ENCODE measurements at places on chromosomes 1 and 21.
A peak's percentile ranks its signal among the peaks of the same experiment; 100 is the strongest.

DNA sequence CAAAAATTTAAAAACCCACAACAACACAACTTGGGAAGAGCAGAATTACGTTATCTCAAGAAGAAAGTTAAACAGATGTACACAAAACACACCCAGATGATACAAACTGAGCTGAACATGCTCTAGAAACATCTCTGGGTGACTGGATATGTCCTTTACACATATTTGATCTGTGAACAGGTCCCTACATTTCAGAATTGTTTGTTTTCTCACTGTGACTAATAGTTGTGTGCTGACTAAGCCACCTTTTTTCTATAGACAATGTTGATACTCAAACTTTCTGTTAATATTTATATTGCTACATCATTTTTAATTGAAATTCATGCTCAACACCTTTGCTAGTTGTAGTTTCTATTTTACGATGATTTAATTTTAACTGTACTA is 1.0 kb upstream of the F11R start:
- peak; percentile 35 for DNase-seq

- DNase-seq: no peak
Measured at GRCh38 chr1:28110555-28110954, 22.1 kb upstream of the EYA3 start.

DNA sequence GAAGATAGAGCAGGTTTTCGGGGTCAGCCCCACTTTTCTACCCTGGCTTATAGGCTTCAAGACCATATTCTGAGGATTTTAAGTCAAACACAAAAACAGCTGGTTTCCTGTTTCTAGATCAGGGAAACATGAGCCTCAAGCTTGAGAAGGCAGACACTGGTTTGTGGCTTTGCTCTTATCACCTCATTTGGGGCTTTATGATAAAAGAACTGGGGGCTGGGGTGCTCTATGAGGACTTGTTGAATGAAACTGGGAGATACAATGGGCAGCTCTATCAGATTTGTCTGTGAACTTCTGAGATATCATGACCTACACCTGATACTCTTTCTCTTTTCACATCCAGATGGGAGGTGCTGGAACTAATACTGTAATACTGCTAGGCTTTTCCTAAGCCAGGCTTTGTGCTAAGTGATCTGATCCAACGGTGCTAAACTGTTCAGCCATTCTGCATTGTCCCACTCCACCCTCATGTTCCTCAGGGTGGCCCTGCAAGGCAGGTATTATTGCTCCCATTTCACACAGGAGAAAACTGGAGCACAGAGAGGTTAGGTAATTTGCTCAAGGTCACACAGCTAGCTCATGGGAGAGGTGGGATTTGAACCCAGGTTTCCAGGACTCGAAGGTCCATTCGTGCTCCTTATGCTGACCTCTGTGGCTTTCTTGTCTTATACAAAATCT is 6.6 kb downstream of the AJAP1 start:
- no peak for DNase-seq

- no peak for DNase-seq
Measured at GRCh38 chr1:28150125-28150780, 26.2 kb downstream of the PTAFR start.

DNA sequence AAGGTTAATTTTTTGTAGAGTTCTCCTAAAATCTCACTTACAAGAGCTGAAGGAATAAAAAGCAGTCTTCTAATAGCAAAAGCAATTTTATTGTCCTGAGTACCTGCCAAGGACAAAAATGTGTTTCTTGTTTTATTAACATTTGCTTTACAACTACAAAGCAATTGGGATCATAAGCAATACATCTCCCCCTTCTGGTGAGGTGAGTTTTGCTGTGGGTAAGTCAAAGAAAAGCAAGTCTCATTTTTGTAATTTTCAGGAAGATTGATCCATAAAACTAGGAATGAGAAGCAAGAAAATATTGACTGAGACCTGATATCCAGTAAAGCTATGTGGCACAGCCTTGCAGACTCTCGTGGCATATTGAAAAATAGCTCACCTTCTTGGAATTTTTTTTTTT is 2162.7 kb downstream of the NCAM2 start:
- DNase-seq: no peak

DNA sequence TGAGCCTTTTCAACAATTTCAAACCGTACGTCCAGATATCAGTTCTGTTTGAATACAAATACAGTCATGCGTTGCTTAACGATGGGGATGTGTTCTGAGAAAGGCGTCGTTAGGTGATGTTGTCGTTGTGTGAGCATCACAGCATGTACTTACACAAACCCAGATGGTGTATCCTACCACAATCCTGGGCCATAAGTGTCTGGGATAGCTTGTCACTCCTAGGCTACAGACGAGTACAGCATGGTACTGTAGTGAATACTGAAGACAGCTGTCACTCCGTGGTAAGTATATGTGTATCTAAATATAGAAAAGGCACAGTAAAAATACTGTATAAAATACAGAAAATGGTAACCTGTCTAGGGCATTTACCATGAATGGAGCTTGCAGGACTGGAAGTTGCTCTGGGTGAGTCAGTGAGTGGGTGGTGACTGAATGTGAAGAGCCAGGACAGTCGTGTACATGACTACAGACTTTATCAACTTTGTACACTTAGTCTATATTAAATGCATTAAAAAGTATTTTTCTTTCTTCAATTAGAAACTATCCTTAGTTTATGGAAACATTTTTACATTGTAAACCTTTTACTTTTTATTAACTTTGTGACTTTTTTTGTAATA is 10.5 kb upstream of the OR2W3 start:
- DNase-seq: no peak

GRCh38 chr1:52532247-52532646 is 20.6 kb downstream of the TUT4 start:
- no peak for DNase-seq

GRCh38 chr1:223008808-223009207 is 134.2 kb downstream of the TLR5 start:
- no peak for DNase-seq

GRCh38 chr1:186193224-186193623 is 181.8 kb downstream of the TPR start:
- DNase-seq: no peak

DNA sequence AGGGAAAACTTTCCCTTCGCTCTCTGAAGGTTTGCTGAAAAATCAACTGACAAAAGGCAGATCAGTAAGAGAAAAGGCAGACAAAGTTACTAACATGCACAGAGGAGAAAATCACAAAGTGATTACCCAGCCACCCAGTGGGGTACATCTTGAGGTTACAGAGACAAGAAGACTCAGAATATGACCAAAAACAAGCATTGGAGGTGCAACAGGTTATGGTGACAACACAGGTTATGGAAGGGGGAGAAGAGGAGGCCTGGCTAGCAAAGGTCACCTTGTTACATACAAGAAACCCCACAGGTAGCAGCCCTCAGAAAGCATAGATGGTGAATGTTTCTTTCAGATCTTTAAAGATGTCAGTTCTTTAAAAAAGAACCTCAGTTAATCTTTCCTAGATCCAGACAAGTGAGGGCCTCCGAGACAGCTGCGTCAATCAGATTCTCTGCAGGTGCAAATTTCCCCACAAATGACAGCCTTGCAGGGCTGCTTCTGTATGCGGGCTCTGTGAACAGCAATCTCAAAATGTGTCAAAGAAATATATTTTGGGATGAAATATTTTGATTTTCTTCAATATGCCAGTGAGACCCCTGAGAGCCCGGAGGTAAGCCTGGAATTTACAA is 207.6 kb upstream of the RAB4A start:
- DNase-seq: no peak

GRCh38 chr1:200877839-200878551 is 5.2 kb downstream of the GPR25 start:
- no peak for DNase-seq

GRCh38 chr1:21090463-21090862 is 86.2 kb downstream of the EIF4G3 start:
- no peak for DNase-seq

DNA sequence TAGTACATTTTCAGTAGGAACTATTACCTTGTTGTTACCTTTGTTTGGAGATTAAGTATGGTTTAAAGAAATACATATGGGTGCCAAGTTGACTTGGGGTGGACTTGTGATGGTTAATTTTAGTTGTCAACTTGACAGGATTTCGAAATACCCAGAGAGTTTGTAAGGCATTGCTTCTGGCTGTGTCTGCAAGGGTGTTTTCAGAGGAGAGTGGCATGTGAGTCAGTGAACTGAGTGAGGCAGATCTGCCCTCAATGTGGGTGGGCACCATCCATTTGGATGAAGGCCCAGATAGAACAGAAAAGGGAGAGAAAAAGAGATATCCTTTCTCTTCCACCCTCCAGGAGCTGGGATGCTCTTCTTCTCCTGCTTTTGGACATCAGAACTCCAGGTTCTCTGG is 315.5 kb downstream of the GPATCH2 start:
- no peak for DNase-seq

- no peak for DNase-seq
Measured at GRCh38 chr1:111758373-111758772, 2.7 kb downstream of the DDX20 start.

DNA sequence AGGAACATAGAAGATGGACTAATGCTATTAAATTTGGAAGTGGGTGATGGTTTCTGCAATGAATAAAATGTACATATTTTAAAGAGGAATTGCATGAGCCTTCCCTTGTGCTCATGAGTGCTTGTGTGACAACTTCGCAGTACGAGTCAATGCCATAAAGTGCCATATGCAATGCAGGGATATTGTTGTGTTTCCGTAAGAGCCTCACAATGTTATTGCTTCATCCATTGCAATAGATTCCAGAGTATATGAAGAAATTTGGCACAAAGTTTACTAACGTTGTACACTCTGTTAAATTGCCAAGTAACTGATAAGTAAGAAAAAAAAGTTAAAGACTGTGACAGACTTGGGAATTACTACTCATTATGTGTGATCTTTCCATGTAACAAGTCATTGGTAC is 22.3 kb downstream of the BTG3 start:
- DNase-seq: no peak

GRCh38 chr1:209621741-209622655 is 30.2 kb downstream of the LAMB3 start:
- DNase-seq: no peak

GRCh38 chr21:32132881-32133280 is 146.0 kb downstream of the MIS18A start:
- DNase-seq: no peak

DNA sequence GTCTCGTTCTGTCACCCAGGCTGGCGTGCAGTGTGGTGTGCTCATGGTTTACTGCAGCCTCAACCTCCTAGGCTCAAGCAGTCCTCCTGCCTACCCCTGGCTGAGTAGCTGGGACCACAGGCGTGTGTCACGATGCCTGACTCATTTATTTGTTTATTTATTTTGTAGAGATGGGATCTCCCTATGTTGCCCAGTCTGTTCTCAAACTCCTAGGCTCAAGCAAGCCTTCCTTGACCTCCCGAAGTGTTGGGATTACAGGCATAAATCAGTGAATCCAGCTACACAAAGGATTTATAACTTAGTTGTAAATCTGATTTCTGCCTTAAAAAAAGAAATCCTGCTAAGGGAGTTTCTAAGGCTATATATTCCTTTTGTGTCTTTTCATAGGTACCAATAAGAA is 30.5 kb upstream of the ZNF496 start:
- DNase-seq: no peak

DNA sequence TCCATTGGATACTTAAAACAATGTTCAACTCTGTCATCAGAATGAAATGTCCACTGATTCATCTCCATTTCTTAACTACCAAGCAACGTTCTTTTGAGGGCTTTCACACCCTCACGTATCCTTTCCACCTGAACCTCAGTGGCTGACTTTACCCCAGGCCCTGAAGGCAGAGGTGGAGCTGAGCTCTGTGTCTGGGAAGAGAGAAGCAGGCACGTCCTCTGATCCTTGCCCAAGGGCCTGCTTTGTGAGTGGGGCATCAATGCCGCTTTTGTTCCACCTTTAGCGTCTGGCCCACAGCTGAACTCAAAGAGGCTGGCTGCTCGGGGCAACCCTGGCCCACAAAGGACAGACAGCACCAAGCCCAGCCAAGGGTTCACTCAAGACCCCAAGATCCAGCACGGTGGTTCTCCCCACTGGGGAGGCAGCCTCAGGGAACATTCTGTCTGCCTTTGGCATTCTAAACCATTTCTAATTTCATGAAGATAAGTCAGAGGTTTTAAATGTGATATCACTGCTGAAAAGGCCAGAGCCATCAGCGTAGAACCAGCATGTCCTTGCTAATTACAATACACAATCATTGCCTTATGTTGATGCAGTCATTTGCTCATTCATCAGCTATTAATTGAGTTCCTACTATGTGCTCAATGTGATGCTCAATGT is 126.0 kb upstream of the UBE2U start:
- DNase-seq: no peak

DNA sequence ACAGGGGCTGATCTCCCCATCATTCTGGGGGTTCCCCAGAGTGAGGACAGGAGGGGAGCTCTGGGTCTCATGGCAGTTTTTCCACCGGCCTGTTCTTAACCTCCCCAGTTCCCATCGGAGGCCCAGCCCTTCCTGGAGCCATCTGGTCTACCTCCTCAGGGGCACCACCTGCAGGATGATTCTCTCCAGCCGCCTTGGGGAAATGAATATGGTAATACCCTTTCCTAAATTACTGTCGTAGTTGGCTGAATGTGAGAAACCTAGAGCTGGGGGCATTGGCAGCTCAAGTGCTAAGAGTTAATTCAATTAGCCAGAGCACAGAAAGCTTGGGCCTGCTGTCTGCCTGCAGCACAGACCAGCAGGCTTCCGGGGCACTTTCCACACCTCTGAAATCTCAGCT is 64.9 kb downstream of the TAS1R2 start:
- DNase-seq: no peak

- DNase-seq: peak; percentile 89
Measured at GRCh38 chr1:85289207-85289847, 12.9 kb upstream of the BCL10 start.

- DNase-seq: no peak
Measured at GRCh38 chr1:220483700-220484099, 44.2 kb upstream of the MARK1 start.

DNA sequence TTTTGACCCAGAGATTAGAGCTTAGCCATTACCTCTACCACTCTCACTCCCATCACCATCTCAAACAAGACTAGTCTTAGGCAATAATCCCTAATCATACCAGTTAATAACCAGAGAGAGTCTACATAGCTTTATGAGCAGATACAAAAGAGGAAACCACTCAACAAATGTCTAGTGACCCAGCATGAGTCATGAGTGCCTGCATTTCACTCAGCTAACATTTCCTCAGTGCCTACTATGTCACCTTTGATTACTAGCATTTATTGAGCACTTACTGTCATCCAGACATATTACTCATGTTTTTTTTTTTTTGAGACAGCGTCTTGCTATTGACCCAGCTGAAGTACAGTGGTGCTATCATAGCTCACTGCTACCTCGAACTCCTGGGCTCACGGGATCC is 35.9 kb upstream of the GALNT2 start:
- DNase-seq: no peak

- DNase-seq: peak; percentile 51
Measured at GRCh38 chr21:46188226-46189212, 4.3 kb upstream of the SPATC1L start.

DNA sequence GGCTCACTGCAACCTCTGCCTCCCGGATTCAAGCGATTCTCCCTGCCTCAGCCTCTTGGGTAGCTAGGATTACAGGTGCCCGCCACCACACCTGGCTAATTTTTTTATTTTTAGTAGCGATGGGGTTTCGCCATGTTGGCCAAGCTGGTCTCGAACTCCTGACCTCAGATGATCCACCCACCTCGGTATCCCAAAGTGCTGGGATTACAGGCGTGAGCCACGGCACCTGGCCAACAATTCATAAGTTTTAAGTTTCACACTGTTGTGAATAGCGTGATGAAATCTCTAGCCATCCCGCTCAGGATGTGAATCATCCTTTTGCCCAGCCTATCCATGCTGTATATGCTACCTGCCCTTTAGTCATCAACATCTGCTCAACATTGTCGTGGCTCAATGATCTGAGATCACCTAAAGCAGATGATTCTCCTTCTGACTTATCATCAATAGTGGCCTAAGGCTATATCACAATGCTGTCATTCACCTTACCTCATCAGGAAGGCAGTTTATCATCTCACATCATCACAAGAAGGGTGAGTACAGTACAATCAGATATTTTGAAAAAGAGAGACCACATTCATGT is 2.6 kb downstream of the PFDN2 start:
- peak; percentile 63 for DNase-seq
